Stimulated activated CD8-positive, alpha-beta memory T cell treated with anti-CD3 and anti-CD28 coated beads, Interleukin-7, amount 100 ng/mL, for 1 hour (primary cell): ENCODE measurements at places on chromosomes 3 and 15.

DNA sequence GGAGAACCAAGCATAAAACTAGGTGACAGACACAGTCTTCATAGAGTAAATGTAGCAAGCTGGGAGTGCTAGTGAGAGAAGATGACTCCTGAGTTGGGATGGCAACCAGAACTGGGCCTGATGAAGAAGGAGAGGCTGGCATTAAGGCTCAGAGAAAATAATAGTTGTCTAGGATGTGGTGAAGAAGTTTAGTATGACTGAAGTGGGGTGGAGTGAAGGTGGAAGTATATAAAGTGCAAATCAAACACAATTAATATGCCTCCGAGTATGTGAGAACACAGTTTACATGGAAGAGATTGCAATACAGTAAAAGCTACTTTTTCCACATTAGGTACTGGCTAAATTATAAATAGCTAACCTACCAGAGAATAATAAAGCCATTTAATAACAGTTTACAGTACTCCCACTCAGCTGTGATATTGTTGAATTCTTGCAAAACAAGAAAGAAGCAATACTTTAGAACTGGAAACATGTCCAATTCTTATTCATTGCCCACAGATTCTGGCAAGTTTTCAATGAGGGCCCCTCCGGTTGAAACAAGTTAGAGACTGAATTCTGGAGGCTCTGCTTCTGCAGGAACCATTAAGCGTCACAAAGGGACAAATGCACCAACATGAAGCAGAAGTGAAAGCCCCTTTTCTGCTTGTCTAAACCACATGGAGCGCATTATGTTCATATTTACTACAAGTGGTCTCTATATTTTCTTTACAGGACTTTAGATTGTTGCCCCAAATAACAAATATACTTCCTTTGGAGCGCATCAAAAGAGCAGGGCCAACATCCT is 243.7 kb downstream of the SLC9A9 start:
- DNase-seq: no peak

DNA sequence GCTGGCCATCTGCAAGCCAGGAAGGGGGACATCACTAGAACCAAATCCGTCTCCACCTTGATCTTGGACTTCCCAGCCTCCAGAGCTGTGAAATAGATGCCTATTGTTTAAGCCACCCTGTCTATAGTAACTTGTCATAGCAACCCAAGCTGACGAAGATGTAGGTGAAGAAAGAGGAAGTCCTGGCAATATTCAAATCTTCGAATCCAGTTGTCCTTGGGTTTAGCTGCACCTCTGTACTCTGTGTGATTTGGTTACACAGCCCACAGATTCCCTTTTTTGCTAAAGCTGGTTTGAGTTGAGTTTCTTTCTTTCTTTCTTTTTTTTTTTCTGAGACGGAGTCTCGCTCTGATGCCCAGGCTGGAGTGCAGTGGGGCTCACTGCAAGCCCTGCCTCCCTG is 68.0 kb upstream of the XCR1 start:
- no peak for DNase-seq

DNA sequence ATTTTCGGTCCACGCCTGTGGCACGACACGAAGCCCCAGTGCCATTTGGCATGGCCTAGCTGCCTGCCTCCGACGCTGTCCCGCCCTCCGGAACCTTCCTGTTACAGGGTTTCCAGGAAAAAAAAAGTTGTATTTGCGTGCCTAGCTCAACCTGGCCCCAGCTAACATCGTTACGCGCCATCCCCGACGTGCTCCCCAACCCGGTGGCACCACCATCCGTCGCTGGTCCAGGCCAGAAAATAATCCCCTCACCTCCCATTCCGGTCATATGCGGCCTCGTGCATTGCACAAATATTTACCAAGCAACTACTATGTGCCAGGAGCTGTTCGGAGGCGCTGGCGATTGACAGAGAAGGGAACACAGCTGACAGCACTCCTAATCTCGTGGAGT is 1.4 kb upstream of the CYP1A1 start:
- DNase-seq: no peak

GRCh38 chr3:141323936-141324704 is 44.2 kb upstream of the ZBTB38 start:
- DNase-seq: no peak

DNA sequence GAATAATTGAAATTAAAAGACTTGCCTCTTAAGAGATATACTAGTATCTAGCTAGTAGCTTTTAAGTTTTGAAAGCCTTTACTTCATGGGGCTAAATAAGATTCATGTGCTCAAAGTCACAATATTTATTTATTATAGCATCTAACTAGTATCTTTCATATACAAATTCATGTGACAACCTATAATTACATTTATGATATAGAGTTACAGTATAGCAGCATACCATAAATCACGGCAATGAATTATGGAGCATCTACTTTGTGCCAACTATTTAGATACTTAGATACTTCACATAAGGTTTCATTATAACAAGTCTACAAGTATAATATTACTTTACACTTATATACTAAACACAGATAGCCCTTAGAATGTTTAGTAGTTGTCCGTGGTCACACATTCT is 229.4 kb downstream of the TPRG1 start:
- no peak for DNase-seq

DNA sequence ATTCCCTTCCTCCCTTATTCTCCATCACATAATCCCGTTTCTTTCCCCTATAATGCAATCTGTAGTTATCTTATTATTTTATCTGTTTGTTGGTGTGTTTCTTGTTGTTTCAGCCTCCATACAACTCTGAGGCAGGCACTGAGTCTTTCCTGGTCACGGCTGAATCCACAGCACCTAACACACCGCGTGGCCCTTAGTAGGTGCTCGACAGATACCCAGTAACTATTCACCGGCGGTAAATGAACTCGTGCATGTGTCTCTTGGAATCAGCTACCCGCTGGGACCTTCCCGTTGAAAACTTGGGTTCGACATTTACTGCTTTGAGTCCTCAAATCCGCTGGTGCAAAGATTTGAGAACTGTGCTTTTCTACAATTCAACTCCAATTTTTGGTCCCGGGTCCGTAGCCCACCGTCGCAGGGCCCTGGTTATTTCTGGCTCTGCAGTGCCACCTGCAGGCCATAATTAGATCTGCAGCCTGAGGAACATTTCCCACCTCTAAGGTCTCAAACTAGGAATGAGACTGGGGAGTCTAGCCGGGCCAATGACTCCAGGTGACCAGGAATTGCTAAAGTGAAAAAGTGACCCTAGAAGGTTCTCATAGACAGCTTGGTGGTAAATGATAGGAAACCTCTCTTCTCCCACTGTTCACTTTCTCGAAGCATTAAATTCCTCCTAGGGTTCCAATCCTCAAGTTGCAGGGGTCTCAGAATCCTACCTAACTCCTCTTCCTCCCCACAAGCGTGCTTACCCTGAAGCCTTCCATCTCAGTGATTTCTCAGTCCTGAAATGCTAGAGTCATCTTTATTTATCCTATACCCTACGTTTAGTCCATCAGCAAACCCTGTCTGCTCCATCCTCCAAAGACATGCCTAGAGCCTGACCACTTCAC is 40.0 kb upstream of the TRH start:
- no peak for DNase-seq

GRCh38 chr15:89785064-89785773 is 9.1 kb downstream of the MESP2 start:
- DNase-seq: no peak

- no peak for DNase-seq
These were observed 6.7 kb downstream of the KNSTRN start for GRCh38 chr15:40388941-40389823.

DNA sequence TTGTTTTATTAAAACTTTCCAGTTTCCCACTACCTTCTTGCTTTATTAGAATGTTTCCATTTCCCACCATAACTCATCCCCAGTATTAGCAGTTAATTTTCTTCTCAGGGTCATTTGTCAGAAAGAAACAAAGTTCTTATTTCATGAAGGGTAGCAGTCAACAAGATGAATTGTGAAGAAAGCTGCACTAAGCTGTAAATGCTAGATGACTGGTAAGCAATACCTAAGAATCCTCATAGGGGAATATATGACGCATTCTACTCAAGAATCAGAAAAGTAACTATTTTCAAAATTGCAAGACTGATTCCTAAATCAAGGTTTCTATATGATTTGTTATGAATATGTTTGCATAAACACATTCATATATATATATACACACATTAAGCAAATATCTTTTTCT is 48.8 kb upstream of the WDR5B start:
- DNase-seq: no peak

DNA sequence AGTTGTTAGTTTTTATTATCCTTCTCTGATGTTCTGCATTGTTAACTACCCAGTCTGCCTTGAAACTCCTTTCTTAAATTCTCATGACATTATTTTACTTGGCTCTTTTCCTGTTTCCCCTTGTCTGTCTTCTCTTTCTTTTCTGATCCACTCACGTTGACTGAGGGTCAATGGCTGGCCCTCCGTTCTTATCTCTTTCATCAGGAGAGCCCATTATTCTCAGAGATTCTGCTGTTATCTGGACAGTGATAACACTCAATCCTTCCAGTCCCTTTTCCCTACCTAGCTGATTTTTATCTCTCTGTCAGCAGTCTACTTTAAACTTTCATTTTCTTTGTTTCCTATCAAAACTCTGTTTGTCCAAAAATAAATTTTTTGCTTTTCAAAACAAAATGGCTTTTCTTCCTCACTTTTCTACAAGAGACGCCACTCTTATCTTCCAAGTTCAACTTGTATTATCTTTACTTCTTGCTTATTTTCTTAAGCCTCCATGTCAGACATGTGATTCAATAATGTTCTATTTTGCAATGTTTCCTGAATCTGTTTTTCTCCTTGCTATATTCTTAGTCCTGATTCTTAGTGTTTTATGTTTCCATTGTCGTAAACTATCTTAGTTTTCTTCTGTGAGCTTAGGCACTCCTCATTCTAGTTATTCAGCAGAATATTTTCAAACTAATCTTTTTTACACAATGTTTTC is 120.2 kb downstream of the NEDD4 start:
- DNase-seq: no peak

GRCh38 chr3:33879540-33879939 is 81.1 kb downstream of the PDCD6IP start:
- DNase-seq: no peak

DNA sequence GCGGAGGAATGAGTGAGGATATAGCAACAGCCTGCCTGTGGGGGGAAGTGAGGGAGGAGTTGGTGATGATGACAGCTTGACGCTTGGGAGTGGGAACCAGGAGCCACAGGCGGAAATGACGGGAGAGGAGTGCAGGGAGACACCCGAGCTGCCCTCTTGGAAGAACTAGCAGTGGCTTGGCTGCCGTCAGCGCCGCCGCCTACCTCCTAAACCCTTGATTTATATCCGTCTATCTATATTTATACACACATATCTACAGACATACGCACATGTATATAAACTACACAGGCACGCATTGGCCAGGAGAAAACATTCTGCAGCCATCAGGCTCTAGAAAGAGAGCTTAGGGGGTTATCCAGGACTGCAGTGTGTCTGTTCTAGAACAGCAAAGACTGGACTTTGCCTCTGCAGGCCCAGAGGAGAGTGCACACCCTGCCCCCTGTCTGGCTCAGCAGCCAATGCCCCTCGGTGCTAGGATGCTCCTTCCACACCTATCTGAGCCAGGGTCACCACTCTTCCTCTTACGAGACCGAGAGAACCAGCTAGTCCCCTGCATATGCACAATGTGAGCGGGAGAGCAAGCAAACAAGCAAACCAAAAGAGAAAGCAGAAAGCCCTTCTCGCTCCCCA is 45.3 kb upstream of the MAGEF1 start:
- DNase-seq: no peak

- DNase-seq: no peak
These were observed 2.8 kb upstream of the DNAH1 start for GRCh38 chr3:52313188-52313773.

- no peak for DNase-seq
These were observed 665.4 kb upstream of the CBLB start for GRCh38 chr3:106534206-106534605.

DNA sequence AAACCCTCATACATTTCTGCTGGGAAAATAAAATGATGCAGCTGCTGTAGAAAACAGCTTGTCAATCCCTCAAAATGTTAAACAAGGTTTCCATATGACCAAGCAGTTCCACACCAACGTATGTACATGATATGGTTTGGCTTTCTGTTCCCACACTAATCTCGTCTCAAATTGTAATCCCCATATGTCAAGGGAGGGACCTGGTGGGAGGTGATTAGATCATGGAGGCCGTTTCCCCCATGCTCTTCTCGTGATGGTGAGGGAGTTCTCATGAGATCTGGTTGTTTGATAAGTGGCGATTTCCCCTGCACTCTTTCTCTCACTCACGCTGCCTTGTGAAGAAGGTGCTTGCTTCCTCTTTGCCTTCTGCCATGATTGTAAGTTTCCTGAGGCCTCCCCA is 100.6 kb upstream of the SLC24A5 start:
- DNase-seq: no peak

DNA sequence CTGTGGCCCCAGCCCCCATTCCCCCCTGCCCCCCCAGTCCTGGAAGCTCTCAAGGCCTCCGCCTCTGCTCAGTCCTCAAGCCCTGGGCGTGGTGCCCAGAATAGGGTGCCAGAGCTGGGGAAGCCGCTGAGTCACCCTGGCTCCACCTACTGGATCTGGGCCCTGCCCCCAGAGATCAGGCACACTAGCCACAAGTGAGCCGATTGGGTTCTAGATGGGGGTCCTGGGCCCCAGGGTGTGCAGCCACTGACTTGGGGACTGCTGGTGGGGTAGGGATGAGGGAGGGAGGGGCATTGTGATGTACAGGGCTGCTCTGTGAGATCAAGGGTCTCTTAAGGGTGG is 5.7 kb downstream of the EIF4G1 start:
- DNase-seq: no peak

DNA sequence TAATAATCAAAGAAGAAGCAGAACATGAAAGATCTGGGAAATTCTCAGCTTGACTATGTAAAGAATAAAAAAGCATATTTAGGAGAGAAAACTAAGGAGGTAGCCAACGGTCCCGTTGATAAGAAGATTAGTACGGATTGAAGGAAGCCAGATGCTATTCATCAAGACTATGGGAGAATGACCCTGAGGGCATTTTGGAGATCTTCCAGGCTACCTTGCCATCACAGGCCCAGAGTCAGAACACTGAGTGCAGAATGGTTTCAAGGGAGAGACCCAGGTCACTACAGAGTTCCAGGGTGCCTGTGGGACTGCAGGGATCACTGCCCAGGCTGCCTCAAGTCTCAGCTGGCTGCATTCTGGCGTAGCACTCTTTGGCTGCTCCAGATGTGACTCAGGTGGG is 752.9 kb upstream of the ARPP21 start:
- DNase-seq: no peak

- no peak for DNase-seq
These were observed 44.3 kb upstream of the DYNC1LI1 start for GRCh38 chr3:32614956-32615355.

- no peak for DNase-seq
These were observed at the start of gene COL8A1 for GRCh38 chr3:99638167-99638948. COL8A1 (plus strand) TSS chr3:99638594; CDS start chr3:99790683, 152,089 bp downstream.

DNA sequence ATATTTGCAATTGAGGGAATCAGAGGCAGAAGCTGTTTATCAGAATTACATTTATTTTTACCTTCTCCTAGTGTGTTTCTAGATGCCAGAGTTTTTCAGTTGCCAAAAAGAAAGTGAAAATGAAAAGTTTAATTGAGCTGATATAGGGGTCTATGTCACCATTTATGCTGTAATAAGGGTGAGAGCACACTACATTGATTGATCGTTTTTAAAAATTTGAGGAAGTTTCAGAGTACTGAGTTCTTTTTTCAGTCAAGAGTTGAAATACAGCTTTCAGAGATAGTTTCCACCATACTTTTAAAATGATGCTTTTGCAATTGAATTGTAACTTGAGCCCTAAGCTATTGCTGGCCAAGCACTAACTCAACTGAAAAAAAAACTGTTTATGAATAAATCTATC is 326.9 kb downstream of the UNC13C start:
- DNase-seq: no peak

GRCh38 chr3:106820726-106821362 is 556.4 kb upstream of the CCDC54 start:
- no peak for DNase-seq

- no peak for DNase-seq
These were observed 253.8 kb downstream of the TLE3 start for GRCh38 chr15:69843900-69844304.
